ENCODE measurements at places on chromosomes 3 and 15.

DNA sequence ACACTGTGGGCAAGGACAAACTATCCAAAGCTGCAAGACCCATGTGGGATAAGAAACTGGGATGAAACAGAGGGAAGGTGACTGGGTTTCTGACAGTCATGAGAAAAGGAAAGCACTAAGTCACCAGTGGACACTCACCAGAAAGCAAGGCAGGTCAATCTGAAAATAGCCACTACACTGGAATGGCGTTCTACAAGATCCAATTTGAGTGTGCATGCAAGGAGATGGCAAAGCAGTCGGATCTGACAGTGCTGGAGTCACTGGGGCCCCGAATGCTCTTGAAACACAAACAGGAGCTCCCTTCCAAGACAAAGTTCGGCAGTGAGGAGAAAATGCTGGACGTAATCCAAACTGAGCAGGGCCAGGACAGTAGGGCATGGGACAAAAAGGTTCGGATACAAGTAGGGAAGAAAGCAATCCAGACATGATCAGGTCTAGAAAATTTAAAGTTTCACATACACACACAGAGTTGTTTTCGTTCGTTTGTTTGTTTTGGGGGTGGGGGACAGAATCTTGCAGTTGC lies 95.5 kb downstream of the EOMES start:
- ATAC-seq, result no peak

DNA sequence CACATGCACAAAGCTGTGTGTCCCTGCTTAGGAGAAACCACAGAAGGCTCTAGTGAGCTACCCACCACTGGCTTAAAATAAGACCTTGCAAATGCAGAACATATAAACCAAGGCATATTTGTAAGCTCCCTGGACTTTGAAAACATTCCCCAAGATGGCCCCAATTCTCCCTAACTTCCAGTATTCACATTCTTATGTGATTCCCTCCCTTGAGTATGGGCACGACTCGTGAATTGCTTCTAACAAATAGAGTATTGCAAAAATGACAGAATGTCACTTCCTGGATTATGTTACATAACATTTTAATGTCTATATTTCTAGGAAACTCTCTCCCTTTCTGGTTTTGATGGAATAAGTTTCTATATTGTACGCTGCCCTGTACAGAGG lies 131.8 kb upstream of the MCTP2 start:
- ATAC-seq, result no peak

GRCh38 chr3:189457631-189458412 lies 173.4 kb upstream of the TP63 start:
- ATAC-seq, result no peak

DNA sequence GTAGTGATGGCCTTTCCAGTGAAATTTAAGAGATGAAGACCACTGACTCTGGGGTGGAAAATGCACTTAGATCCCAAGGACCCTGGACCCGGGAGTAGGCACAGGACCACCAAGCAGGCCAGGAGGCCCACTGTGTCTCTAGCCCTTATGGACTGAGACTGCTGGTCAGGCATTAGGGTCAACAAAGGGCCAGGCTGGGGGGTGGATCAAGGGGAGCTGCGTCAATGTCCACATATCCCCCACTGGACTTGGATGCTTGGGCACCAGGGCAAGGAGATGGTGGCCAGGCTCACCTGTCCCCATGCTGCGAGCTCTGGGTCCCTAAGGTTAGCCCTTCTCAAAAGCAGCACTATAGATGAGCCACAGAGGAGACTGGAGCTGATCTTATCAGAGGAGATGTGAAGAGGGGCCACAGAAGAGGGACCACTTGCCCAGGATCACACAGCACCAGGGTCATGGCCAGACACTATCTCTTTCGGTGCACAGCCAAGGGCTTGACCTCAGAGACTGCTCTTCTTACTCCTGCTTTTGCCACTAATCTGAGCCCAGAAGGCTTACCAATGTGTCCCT lies 14.7 kb downstream of the RAB6B start:
- no peak for ATAC-seq

- no peak for ATAC-seq
These were observed 431.0 kb downstream of the EPHB1 start for GRCh38 chr3:135226057-135226456.

DNA sequence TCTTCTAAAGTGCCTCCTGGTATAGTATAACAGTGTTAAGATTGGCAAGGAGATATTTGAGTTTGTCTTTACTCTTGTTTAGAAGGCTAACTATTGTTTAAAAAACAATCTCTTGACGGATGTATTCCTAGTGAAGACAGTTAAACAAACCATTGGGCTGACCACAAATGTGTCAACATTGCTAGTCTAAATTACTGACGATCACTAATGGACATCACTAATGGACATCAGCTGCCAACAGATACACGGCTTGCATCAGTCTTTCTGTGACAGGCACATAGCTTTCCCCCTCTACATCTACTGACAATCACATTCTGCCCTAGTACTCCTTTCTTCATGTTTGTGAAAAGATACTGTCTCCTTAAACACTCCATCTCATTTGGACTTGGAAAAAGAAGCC lies 57.1 kb upstream of the ETV5 start:
- ATAC-seq, result no peak

Measured in activated T-helper 17 cell treated with anti-CD3 and anti-CD28 coated beads, Interleukin-2, amount 50 U/mL, for 72 hours (primary cell).